ENCODE measurements at places on chromosomes 6 and 20.

GRCh38 chr20:61900011-61900944 is 165.4 kb downstream of the TAF4 start:
- no peak for DNase-seq

GRCh38 chr20:24682496-24682985 is 213.1 kb downstream of the SYNDIG1 start:
- DNase-seq, result no peak

- peak; percentile 34 for DNase-seq
Measured at GRCh38 chr6:157823001-157823527, at the start of gene SNX9. SNX9 (plus strand) TSS chr6:157823246; CDS start chr6:157823435, 189 bp downstream.

DNA sequence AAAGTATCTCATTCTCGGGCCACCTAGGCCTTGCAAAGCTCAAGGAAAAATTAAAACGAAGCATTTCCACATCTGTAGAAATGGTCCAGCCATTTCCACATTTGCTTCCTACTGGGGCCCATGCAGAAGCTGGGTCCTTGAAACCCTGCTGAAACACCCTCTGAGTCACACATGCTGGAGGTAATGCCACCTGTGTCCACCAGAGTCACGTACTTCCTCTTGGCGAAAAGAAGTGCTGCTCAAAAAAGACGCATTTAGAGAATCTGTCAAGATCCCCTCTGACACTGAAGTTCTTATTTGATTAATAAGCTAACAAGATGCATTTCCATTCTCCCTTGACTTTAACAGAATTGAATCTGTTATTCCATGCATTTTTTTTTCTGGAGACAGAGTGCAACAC is 423.2 kb downstream of the PREX1 start:
- no peak for DNase-seq

DNA sequence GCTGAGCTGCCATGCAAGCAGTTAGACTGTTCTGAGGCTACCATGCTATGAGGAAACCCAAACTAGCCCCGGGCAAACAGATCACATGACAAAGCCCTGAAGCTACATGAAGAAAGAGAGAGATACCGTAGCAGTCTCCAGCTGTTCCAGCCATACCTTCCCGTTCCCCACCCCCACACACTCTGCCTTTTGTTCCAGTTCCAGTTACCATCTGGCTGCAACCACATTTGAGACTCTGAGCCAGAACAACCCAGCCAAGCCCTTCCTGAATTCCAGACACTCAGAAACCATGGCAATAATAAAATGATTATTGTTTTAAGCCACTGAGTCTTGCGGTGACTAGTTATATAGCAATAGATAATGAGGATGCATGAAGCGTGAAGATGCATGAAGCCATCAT is 28.3 kb downstream of the RIN2 start:
- DNase-seq, result no peak

DNA sequence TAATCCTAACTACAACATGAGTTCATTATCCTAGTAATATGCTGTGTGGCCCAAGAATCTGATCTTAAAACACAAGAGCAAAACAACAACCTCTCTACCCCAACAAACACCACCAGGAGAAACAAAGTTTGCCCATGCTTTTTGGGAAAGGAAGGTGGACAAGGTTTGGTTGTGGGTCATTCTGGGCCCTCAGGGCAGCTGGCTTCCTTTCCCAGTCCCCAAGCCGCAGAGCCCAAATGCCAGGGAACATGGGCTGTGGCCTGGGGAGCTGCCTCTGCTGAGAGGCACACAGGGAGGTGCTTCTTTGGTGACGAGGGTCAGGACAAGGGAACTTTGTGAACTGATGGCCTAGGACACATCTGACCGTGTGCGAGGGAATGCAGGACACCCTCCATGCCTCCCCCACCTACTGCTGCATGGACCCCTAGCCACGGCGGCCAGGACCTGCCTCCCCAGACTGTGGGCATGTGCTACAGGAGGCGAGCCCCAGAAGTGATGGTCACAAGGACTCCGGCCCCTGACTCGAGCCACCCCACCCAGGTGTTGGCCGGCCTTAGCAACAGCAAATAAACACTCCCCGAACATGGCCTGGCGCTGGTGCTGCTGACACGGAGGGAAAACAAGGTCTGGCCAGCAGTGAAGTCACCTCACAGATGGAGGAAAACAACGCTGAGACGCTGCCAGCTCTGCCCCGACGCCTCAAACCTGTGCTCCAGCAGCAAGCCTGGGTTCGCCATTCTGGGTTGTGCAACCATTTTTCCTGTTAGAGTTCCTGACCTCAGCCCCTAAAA is 55.6 kb downstream of the RRBP1 start:
- DNase-seq, result no peak

DNA sequence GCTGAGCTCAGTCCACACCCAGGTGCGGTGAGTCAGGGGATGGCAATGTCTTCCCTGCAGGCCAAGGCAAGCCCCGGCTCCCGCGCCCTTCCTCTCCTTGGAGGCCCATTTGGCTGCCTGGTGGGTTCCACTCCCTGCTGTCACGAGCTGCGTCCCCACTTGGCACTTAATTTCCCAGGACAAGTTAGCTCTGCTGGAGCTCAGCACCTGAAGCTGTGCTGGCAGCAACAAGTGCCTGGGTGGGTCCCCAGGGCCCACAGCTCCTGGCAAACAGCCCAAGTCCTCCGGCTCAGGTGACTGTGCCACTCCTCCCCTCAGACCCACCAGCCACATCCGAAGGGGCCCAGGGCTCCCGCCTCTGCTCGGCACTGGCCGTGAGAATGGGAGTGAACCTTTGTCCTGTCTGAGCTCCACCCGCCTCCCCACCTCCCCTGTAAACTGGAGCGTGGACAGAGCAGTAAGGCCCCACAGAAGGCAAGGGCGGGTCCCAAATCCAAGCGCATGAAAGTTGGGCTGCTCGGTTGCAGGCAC is 16.9 kb downstream of the LAMA5 start:
- no peak for DNase-seq

DNA sequence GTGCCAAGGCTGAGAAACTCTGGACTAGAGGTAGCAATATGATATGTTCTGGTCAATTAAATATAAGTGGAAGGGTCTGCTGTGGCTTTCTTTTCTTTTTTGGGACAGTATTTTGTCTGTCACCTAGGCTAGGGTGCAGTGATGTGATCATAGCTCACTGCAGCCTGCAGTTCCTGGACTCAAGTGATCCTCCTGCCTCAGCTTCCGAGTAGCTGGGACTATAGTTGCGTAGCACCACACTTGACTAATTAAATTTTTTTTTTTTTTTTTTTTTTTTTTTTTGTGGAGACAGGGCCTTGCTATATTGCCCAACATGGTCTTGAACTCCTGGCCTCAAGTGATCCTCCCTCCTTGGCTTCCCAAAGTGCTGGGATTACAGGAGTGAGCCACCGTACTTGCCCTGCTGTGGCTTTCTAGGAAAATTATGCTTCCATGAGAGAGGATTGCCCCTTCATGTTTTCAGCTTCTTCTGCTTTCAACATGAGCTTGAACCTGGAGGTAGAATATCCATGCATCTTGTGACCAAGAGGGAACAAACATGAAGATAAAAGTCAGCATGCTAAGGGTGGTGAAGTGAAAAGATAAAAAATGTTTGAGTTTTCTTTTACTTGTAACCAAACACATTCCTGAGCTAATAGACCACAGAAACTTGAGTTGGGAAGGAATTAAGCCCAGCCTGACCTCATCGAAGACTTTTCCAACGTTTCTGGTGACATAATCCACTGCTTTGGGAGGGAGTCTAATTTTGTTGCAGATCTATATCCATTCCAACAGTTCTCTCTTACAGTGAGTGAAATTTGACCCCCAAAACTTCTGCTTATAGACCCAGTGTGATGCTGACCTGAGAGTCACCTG is 75.1 kb downstream of the CARMIL1 start:
- DNase-seq, result no peak

DNA sequence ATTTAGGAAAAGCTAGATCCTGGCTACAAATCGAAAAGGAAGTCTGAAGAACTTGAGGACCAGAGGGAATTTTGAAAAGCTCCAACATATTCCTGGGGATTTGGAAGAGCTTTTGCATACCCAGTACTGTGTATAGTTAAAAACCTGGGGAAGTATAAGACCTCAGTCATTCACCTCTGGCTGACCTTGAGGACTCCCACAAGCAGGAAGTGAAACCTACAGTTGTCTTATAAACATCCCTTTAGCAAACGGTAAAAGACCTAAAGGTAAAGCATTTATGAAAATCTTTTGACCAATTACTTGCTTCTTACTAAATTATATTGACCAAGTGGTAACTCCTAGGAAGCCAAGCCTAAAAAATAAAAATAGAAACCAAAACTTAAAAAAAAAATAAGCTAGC is 175.0 kb downstream of the HAO1 start:
- DNase-seq, result no peak

DNA sequence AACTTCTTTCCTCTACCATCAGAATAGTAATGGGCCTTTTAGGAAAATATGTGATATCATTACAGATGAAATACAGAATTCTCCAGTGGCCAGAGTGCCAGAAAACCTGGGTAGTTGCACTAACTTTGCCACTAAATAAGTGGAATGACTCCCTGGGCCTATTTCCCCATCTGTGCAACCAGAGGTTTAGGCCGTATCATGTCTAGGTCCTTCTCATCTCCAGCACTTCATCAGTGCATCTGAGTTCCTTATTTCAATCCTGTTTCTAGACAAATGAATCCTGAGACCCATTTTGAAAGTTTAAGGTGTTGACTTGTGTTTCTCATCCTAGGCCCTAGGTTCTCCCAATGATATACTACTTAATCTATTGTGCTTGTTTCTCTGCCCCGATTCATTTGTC is 236.2 kb downstream of the CD83 start:
- no peak for DNase-seq

GRCh38 chr6:149331043-149331807 is 13.7 kb downstream of the TAB2 start:
- no peak for DNase-seq

- no peak for DNase-seq
Measured at GRCh38 chr20:50594231-50594590, 84.0 kb downstream of the PTPN1 start.

GRCh38 chr6:35259948-35260590 is 534 bp downstream of the ZNF76 start:
- DNase-seq, result no peak

GRCh38 chr20:13331536-13331935 is 110.5 kb downstream of the ISM1 start:
- DNase-seq, result no peak

DNA sequence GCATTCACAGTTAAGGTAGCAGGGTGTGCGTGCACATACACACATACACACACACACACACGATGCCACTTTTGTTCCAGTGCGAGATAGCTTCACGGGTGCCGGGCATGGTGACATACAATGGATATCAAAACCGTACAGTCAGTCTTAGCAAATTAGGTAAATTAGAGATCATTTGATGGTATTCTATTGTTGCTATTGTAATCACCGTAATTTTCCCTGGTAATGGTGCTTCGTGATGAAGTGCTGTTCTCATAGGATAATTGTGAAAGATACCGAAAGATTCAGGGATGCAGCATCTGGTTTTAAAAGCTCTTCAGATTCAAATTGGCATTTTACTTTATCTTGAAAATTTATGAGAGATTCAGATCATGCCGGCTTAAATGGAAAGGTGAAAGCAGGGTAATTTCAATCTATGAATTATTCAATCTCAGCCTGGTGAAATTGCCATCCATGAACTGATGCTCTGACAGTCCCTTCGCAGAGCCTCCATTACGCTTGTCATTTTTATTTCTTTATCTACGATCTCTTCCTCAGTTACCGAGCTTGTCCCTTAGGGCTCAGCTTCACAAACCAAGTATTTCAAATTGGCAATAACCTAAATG is 71.3 kb upstream of the SOX4 start:
- no peak for DNase-seq

DNA sequence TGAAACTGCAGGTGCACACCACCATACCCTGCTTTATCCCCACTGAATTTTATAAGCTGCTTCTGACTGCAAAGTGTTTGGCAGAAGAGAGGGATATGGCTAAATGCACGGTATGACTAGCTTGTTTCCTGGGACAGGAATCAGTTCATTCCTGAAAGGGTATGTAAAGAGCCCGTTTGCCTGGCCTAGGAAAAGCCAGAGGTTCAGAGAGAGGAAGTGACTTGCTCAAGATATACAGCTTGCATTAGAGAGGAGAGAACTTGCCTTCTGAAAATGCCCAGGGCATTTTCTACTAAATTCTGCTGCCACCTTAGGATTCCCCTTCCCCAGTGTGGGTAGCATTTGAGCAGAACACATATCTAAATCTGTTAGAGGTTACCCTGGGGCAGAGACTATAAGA is 683 bp upstream of the GCNT2 start:
- no peak for DNase-seq

GRCh38 chr20:34459209-34459897 is 56.9 kb upstream of the DYNLRB1 start:
- DNase-seq, result no peak

- DNase-seq, result no peak
Measured at GRCh38 chr20:43770342-43770741, 43.5 kb upstream of the GTSF1L start.

GRCh38 chr20:58017970-58018530 is 210.4 kb downstream of the ANKRD60 start:
- DNase-seq, result no peak

GRCh38 chr6:127115084-127115655 is 3.3 kb upstream of the RSPO3 start:
- no peak for DNase-seq

DNA sequence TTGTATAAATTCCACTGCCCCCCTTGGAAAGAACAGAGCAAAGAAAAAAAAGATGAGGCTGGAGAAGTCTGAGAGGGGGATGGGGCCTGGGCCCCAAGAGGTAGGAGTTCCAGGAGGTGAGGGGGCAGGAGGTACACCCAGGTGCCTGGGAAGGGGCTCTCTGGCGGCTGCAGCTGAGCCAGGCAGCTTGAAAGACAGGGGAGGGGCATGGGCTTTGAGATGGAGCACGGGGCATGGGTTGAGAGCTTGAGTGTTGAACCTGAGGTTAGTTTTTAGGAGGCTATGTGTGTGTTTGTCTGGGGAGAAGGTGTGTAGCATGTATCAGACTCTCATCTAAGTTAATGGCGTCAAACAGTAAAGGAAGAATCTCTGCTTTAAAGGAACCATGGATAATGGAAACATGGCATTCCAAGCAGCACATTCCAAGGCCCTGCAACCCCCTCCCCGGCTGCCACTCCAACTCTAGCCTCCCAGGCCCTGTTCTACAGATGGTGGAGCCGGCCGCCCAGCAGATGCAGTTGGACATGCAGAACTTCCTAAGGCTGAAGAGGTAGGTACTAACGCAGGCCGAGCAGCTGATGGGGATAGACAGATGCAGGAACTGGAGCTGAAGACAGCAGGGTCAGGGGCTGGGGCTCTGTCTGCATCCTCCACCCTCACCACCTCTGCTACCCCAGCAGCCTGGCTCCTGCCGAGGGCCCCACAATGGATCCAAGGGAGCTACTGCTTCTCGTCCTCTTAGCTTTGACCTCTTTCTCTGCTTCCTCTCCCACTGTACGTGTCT is 42.1 kb downstream of the MDFI start:
- DNase-seq, result no peak

- no peak for DNase-seq
Measured at GRCh38 chr6:156934069-156934460, 156.9 kb downstream of the ARID1B start.

DNA sequence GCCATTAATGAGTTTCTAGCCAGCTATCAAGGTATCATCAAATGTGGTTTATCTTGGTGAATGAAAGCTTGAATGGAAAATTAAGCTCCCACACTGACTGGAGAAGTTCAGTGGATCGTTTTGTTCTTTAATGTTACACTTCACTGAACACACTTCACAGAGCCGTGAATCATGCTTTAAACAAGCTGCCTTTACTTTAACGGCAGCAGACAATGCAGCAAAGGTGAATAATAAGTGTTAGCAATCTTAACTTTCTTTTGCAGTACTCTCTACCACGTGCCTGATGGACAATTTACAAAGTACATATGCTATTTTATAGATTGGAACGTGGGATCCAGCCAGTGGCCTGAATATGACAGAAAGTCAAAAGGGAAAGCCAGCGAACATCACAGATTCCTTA is 424.5 kb downstream of the GRIK2 start:
- DNase-seq, result no peak
